Activated CD8-positive, alpha-beta memory T cell treated with anti-CD3 and anti-CD28 coated beads for 1 hour (primary cell): ENCODE measurements at places on chromosomes 1 and 21.

- no peak for DNase-seq
These were observed 20.6 kb upstream of the LRRN2 start for GRCh38 chr1:204705888-204706837.

GRCh38 chr1:182568647-182569284 lies 20.3 kb downstream of the RNASEL start:
- DNase-seq, result no peak

GRCh38 chr1:162171111-162171510 lies 101.6 kb downstream of the NOS1AP start:
- no peak for DNase-seq

DNA sequence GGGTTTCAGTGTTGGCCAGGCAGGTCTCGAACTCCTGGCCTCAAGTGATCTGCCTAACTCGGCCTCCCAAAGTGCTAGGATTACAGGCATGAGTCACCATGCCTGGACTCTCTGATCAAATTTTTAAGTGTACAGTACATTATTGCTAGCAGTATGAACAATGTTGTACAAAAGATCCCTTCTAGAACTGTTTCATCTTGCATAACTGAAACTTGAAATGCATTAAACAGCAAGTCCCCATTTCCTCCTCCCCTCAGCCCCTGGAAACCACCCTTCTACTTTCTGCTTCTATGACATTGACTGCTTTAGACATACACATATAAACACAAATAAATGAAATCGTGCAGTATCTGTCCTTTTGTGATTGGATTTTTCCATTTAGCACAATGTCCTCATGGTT lies 463.4 kb downstream of the PTPRC start:
- DNase-seq, result no peak

DNA sequence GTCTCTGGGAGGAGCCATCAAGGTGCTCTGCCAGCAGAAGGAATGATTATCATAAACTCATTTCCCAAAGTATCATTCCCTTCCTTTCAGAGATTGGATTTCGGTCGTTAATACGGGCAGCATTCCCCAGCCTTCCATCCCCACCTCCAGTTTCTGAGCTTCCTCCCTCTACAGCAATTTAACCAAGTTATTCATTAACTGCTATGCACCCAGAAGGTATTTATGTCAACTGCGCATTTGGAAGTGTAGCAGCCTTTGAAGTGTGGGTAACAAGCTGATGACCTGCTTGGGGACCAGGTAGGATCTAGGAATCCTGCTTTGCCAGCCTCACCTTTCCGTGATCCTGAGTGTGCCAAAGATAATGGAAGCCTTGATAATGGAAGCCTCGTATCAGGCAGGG lies 172.4 kb upstream of the IGSF21 start:
- DNase-seq, result no peak

- no peak for DNase-seq
These were observed 8.1 kb upstream of the LEFTY1 start for GRCh38 chr1:225896937-225897549.

- no peak for DNase-seq
These were observed 4.3 kb downstream of the AMPD1 start for GRCh38 chr1:114691061-114691460.

DNA sequence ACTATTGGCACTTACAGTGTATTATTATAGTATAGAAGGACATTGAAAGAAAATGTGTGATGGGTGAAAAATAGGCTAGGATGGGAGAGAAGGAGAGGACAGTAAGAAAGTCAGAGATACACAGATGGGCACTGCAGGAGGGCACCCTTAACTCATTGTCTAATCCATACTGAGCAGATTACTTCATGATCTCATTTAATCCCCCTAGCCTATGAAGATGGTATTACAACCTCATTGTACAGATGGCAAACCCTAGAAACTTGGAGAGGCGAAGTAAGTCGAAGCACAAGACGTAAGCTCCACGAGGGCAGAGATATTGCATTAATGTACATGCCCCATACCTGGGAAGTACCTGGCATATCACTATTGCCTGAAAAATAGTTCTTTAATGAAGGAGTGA lies 346.9 kb upstream of the DAB1 start:
- DNase-seq, result no peak

GRCh38 chr1:44645476-44646244 lies 28.6 kb downstream of the TMEM53 start:
- DNase-seq, result no peak

GRCh38 chr1:119544165-119544762 lies 37.3 kb downstream of the HSD3B1 start:
- DNase-seq, result no peak

DNA sequence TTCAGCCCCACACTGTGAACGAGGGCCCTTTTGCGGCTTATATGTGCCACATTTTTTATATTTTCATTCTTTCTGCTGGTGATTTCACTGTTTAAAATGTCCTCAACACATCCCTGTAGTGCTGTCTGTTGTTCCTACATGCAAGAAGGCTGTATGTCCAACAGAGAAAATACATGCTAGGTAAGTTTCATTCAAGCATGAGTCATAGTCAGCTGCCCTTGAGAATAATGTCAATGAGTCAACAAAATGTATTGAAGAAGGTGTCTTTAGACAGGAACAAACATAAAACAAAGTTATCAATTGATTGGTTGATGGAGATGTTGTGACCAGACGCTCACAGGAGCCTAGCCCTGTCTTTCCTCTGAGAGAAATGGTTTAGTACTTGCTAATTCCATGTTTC lies 553.4 kb downstream of the PLPP3 start:
- no peak for DNase-seq

DNA sequence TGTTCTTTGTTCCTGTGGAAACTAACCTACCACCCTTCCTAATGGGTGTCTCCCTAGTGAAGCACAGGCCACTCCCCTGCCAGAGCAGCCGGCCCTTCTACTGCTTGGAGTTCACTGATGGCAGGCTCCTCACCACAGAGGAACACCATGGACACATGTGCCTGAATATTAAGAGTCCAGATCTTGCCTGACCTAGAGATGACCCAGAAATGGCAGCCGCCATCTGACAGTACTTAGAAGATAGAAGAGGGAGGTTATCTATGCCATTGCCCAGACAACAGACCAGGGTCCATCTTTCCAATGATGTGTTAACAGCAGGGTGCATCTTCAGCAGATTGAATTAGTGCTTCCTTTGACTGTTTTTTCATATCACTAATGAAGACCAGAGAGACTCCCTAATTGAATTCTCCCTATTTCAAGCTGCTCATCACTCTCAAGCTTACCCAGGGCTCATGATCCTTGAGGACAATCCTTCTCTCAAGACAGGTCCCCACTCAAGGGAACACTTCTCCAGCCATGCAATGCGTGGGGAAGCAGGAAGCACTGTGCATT lies 59.8 kb downstream of the PLEKHA6 start:
- no peak for DNase-seq

DNA sequence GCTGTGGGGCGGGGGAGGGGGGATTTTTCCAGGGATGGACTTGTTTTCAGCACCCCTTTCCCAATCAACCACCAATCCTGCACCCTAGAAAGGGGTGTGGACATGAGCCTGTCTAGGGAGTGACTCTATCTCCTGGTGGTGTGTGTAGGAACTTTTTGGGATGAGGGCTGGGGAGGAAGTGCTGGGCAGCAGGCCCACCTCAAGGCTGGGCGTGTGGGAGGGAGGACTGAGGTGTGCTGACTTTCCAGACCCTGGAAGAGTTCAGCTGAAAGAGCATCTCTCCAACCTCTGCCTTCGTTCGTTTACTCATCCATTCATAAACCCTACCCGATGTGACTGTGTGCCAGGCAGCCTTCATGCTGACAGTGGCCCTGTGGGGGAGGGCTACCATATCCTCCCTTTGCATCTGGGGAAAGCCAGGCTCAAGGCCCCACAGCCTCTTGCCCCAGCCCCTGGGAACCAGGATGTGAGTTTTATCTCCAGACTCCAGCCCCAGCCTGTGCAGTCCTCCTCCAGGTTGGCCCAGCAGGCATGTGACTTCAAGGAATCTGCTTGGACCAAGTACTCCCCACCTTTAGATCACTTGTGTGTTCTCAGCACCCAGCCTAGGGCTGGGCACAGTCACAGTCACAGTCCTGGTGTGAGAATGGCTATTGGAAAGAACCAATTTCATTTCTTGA lies 6.7 kb downstream of the KNCN start:
- no peak for DNase-seq

GRCh38 chr1:246417152-246417812 lies 89.8 kb downstream of the SMYD3 start:
- no peak for DNase-seq

- no peak for DNase-seq
These were observed 517 bp upstream of the H3-3A start for GRCh38 chr1:226061841-226062557.

GRCh38 chr1:116368241-116368640 lies 4.8 kb upstream of the ATP1A1 start:
- DNase-seq, result no peak

GRCh38 chr1:103275725-103276124 lies 167.4 kb upstream of the COL11A1 start:
- DNase-seq, result no peak

DNA sequence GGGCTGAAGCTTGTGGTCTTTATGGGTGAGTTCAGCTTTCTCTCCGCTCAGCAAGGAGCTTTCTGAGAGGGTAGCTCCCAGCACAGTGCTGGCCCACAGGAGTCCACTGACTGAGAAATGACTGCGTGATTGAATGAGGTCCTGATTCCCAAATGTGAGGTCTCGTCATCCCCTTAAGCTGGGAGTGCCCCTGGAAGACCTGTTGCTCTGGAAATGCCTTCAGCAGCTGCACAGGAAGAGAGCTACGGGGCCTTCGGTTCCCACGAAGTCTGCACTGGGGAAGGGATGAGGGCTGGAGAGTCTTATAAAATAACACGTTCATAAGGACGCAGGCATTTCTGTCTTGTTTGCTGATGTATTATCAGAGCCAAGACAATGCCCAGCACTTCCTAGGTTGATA lies 14.0 kb downstream of the TNNT2 start:
- no peak for DNase-seq

DNA sequence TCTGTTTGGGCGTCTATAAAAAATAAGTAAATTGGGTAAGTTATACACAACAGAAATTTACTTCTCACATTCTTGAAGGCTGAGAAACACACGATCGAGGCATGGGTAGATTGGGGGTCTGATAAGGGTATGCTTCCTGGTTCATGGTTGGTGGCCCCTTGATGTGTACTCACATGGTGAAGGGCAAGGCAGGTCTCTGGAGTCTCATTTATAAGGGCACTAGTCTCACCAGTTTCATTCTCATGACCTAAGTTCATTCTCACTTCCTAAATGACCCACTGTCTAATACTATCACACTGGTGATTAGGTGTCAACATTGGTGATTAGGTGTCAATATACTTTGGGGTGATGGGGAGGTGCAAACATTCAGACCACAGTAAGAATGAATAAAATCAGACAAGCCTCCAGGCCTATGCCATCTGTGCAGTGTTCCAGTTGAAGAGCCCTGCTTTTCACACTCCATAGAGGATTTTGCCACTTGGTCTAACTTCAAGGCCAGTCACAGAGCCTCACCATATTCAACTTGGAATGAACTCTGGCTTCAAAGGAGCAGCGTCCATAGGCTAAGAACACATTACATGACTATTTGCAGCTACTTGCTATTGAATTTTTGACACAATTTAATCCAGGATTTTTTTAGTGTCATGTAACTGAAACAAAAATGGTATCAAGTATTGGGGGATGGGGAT lies 2.5 kb upstream of the GBP4 start:
- DNase-seq, result no peak
